T-cell (primary cell): ENCODE measurements at places on chromosomes 7 and 10.

- no peaks in the 10 kb centered on the region for H3K36me3 ChIP-seq
- no peak for DNase-seq
- no peak overlapping the region for H3K27ac ChIP-seq
- H3K4me1 ChIP-seq: no peaks in the 10 kb centered on the region
Observed at GRCh38 chr7:18771834-18772566, 276.5 kb downstream of the HDAC9 start.

- H3K36me3 ChIP-seq: no peaks in the 10 kb centered on the region
- no peak for DNase-seq
- no peaks in the 10 kb centered on the region for H3K27me3 ChIP-seq
- no peaks in the 10 kb centered on the region for H3K4me1 ChIP-seq
- no peak overlapping the region for H3K27ac ChIP-seq
- no peak overlapping the region for H3K4me3 ChIP-seq
Observed at GRCh38 chr10:17286562-17287550, 58.8 kb downstream of the VIM start.

DNA sequence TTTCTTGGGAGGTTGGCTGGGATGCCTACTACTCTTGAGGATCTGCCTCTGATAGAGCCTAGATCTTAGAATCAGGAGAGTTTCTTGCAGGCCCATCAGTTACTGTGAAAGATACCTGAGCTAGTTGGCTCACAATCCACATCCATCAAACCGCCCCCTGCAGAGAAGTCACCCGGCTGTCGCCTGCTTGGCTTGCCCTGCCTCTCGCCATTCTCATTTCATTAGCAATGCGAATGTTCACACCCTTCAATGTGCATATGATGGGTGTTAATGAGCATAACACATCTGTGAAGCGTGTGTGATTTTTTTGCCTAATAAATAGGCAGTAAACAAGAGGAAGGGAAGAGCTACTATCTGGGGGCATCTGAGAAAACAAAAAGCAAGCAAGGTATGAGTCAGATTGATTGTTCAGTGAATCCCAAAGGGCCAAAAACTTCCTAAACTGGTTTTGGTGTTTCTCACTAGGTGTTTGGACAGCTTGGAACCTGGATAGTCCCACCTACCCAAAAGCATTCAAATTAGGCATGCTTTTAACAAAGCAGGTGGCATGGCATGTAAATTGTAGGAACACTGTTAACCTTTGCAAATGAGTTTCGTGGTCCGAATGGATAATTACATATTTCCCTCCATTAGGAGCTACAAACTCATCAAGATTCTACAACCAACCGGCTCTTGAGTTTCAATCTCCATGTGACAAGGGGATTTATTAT is 272.3 kb upstream of the C7orf33 start:
- H3K27ac ChIP-seq: no peak overlapping the region
- no peaks in the 10 kb centered on the region for H3K4me1 ChIP-seq
- no peak overlapping the region for H3K4me3 ChIP-seq
- no peaks in the 10 kb centered on the region for H3K36me3 ChIP-seq

DNA sequence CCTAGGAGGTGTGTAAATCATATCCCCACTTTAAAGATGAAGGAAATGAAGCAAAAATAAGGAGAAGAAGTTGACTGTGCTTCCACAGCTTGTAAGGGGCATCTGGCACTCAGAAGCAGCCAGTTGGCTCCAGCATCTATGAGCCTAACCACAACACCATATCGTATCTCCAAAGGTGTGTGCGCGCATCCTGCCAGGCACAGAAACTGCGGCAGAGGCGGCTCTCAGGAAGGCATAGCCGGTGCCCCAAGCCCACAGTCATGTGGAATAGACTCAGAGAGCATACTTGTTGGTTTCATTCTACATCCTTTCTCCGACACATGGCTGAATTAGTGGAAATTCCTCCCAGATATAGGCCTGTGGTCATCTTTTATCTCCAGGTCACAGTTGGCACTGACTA is 423.9 kb downstream of the CALN1 start:
- peaks cover 3% of the 10 kb centered on the region for H3K27me3 ChIP-seq
- no peak overlapping the region for H3K27ac ChIP-seq
- no peak overlapping the region for H3K4me3 ChIP-seq
- no peaks in the 10 kb centered on the region for H3K4me1 ChIP-seq
- DNase-seq: no peak

DNA sequence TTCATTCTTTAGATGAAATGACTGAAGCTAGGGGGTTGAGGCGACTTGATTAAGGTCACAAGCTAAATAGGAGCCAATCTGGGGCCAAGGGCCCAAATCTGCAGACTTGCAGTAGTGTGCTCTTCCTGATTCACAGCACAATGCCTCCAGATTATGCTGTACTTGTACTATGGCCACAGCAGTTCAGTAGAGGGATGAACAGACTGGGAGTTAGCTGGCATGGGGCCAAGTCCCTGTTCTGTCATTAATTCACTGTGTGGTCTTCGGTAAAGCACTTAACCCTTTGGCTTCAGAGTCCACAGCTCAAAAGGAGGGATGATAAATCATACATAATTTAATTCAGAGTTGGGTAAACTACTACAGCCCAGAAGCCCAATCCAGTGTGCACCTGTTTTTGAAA is 196.8 kb downstream of the XPNPEP1 start:
- no peak overlapping the region for H3K4me3 ChIP-seq
- no peak overlapping the region for H3K27ac ChIP-seq
- DNase-seq: no peak
- no peaks in the 10 kb centered on the region for H3K36me3 ChIP-seq
- peaks cover 2% of the 10 kb centered on the region for H3K27me3 ChIP-seq
- no peaks in the 10 kb centered on the region for H3K4me1 ChIP-seq

GRCh38 chr10:37434091-37434490 is 308.7 kb downstream of the ANKRD30A start:
- no peaks in the 10 kb centered on the region for H3K4me1 ChIP-seq
- H3K4me3 ChIP-seq: no peak overlapping the region
- H3K36me3 ChIP-seq: no peaks in the 10 kb centered on the region
- H3K27me3 ChIP-seq: no peaks in the 10 kb centered on the region
